ENCODE measurements at places on chromosomes 6 and 20. TPM values are rescaled to one million over a fixed set of nuclear protein-coding genes. Genes with fewer than 3 reads are reported as not detected.

RHAG gene
- 0.06 TPM for polyA plus RNA-seq

SGK2 gene
- polyA plus RNA-seq: 0.05 TPM

LHFPL5 gene
- not detected for polyA plus RNA-seq

ABHD16B gene
- polyA plus RNA-seq: not detected

TRIM15 gene
- polyA plus RNA-seq: not detected

RALGAPA2 gene
- 1.8 TPM for polyA plus RNA-seq

EFCAB8 gene
- not detected for polyA plus RNA-seq

COX7A2 gene
- polyA plus RNA-seq: 159 TPM

LGSN gene
- polyA plus RNA-seq: not detected

TDRD6 gene
- 0.01 TPM for polyA plus RNA-seq

TFAP2A gene
- 0.05 TPM for polyA plus RNA-seq

NAA20 gene
- polyA plus RNA-seq: 82.6 TPM

TRIM39 gene
- polyA plus RNA-seq: 6.7 TPM

CABLES2 gene
- polyA plus RNA-seq: 2.9 TPM

DYNLT2 gene
- polyA plus RNA-seq: 0.49 TPM

SYTL3 gene
- 0.76 TPM for polyA plus RNA-seq

ARFGEF3 gene
- polyA plus RNA-seq: 0.14 TPM

KAT14 gene
- 10.4 TPM for polyA plus RNA-seq

SCRT2 gene
- polyA plus RNA-seq: not detected

PHACTR1 gene
- 0.43 TPM for polyA plus RNA-seq
